T-cell (primary cell): ENCODE measurements at places on chromosomes 3 and 15.

DNA sequence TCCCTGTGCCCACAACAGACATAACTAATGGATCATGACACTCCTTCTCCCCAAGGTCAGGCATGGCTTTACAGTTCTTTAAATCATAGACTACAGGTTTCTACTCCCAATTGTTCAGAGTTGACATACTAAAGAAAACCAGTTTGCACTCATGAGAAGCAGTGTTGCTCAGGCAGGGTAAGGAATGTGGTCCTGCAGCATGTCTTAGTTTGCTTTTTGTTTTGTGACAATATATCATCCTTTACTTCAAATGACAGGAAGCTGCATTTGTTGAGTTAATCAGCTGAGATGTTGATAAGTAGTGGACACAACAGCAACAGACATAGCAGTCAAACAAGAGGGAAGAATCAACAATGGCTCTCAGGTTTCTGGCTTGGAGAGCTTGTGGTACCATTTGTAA, 267.5 kb downstream of the SLCO3A1 start:
- no peak for DNase-seq

GRCh38 chr3:115999613-116000012, 376.3 kb downstream of the GAP43 start:
- no peak for DNase-seq

DNA sequence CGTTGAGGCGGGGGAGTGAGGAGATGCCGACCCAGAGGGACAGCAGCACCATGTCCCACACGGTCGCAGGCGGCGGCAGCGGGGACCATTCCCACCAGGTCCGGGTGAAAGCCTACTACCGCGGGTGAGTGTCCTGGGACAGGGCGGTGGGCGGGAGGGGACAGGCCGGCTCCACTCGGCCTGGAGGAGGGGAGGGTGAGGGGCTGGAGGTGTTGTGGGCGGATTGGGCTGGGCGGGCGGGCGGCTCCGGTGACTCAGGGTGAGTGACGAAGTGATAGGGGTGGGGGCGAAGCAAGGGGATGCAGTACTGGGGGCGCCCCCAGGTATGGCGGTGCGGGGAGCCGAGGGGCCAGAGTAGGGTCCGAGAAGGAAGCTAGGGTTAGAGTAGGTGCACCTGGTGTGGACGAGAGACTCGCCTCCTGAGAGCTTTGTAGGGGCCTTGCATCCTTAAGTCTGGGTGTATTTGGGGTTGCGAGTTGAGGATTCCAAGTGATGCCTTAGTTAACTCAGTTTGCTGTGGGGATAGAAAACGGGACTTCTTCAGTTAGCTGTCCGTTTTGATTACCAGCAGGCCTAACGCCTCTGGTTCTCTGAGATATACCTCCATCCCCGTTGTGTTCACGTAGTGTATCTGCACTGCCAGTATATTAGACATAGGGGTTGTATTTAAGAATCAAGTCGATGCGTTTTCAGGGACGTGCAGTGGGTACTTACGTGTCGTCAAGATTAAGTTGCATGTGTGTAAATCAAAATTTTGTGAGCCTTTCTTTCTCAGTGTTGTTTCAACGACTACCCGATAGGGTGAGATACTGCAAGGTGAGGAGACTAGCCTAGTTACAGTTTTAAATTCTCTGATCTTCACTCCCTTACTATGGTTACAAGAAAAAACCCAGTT, 670 bp downstream of the PRKCI start:
- DNase-seq: peak; percentile 27

- DNase-seq: no peak
These were observed 48.3 kb downstream of the MITF start for GRCh38 chr3:69787436-69788168.

DNA sequence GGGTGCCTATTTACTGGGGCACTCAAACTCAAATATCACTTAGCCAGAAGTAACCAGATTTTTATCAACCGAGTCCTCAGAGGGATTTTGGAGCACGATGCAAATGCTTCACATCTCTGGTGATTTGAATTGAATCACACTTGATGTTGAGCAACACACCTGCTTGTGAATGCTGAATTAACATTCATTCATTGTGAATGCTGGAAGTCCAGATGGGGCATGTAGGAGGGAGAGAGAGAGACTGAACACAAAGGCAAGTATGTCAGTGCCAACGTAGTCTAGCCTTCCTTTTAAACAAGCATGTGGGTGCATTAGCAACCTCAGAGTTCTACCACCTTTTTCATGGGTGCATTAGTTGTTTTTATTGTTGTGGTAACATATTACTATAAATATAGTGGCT, 156.2 kb downstream of the ADAMTSL3 start:
- no peak for DNase-seq

DNA sequence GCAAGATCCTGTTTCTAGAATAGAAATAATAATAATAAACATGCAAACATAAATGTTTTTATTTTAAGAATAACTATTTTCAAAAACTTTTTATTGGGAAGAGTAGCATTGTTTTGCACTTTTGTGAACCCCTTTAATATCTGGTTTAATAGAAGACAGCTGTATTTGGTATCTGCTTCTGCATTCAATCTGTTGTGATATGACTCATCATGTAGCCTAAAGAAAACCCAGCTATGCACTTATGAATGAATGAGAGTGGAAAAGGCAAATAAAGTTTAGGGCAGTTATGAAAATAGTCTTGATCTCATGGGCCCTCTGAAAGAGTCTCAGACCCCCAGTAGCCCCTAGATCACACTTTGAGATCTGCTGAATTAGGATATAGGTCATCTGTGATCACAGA, 100.4 kb upstream of the PPP2R3A start:
- no peak for DNase-seq

GRCh38 chr3:167733961-167734497, 663 bp downstream of the PDCD10 start:
- DNase-seq: no peak

DNA sequence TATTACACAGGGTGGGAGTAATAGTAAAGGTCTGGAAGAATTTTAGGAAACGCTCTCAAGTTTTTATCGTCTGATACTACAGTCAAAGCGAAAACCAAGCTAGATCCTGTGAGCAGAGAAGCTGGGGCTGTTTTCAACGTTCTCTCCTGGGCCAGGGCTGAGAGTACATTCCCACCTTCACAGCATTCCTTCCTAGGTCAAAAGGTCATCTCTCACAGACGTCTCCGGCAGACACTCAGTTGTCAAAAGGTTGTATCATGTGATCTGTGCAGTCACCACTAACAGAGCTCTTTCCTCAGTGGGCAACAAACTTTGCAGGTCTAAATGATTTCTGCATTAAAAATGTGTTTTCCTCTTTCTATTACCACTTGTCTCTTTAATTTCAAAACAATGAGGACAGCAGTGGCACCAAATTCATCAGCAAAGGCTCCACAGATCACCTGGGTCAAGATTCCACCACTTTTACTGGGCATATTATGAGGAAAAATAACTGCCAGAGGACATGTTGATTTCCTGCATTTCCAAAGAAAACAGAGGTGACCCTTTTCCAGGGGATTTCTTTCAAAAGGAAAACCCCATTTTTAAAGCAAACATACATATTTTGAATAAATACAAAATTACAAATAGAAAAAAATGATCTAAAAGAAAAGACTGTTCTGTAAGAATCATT, 41.9 kb downstream of the MEIS2 start:
- no peak for DNase-seq

DNA sequence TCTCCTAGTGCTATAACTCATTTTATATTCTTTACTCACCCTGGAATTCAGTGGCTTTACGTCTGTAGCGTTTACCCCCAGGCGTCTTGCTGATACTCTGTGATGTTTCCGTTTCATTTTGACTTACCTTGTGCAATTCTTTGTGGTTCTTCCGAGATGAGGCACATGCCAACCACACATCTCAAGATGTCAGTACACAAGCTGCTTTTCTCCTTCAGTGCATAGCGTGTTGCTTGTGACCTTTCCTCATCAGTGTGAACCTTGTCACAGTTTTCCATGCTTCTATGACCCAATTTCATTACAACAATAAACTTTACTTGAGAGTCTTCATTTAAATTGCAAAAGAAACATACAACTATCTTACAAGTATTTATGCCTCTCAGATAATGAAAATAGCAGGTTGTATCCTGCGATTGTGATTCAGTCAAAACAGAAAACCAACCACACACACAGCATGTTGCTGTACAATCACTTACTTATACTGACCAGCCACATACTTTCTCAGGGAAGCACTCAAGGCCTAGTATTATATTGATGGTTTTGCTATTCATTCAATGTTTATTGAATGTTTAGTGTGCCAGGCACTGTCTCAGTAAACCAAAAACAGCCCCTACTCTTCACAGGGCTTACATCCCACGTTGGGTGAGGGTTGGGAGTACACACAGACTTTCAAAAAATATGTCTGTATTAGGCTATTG, 4.6 kb upstream of the TBL1XR1 start:
- peak; percentile 32 for DNase-seq

DNA sequence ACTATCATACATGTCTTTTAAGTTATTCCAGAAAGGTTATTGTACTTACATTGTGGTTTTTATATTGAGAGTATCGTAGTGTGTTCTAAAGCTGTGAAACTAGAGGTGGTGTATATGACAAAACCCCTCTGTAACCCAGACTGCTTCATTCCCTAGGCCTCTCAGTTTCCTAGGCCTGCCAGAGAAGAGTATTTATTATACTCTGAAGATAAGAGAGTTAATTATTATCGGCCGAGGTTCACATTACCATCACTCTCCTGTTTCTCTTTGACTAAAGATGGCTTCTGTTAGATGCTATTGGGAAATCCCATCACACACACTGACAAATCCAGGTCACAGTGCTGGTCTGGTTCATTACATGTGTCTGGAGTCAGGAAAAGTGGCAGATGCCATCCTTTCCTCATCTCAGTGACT, 20.5 kb downstream of the EXOSC7 start:
- DNase-seq: no peak

DNA sequence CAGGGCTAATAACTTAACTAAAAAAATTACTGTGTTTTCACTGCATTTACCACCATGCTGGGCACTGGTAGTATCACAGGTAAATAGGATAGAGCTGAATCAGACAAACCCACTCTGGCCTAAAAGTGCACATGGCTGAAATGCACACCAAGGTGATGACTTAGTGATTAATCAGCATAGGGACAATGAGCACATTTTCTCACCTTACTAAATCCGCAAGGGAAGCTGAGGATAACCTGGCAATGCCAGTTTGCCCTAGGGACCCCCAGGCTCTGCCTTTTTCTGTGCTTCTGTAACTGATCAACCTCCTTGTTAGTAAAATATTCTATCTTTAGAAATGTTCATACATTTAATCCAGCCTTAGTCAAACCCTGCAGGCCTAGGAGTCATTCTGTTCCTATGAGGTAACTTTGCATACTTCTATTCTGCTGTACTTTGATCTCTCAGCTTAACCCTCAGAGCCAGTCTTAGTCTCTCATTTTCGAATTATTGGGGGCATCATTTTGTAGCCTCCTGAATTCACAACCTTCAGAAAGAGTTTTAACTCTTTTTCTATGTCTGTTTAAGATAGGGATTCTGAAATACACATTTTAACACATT, 562.9 kb upstream of the KCNMB2 start:
- no peak for DNase-seq

- DNase-seq: no peak
These were observed 528.1 kb downstream of the FOXP1 start for GRCh38 chr3:71055257-71056001.

DNA sequence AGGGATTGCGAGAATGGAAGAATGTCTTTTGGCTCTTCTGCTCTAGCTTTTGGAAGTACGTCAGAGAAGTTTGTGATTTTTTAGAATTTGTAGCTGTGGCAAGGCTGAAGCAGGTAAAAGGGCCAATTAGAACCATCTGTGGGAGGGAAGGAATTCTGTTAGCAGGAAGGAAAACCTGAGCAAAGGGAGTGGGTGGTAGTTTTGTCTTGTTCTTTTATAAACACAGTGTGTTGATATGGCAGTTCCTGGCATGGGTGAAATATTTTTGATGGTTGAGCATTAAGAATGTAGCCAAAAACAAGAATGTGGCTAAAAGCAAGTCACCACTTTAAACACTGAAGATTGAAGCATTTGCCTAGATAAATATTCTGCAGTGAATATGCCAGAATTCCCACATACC, 23.8 kb downstream of the DAG1 start:
- DNase-seq: no peak
